Activated naive CD8-positive, alpha-beta T cell treated with anti-CD3 and anti-CD28 coated beads for 36 hours (primary cell): ENCODE measurements at places on chromosomes 3 and 15.
A peak's percentile ranks its signal among the peaks of the same experiment; 100 is the strongest.

DNA sequence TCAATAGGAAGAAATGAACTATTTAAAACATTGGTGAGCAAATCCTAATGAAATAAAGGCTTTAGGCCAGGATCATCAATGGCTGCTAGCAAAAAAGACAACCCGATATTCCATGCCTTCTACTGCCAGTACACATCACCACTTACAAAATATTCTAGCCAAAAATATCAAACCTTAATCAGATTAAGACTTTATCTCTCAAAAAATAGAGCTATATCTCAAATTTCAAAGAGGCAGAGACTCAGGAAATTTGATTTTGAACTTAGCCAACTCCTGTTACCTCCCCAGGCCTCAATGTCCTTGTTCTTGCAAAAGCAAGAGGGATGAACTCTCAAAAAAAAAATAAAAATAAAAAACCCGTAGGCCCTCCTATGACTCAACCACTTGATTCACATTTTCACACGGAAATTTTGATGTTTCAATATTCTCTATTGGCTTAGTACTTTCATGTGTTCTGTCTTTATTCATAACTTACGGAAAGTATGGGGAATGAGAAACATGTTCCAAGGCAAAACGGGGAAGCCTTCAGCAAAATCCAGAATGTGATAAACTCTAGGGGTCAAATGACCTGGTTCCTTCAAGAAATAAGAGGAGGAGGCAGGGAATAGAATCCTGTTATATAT, 273.3 kb upstream of the ZPLD1 start:
- H3K36me3 ChIP-seq = no peaks in the 10 kb centered on the region
- no peak for DNase-seq
- peaks cover 25% of the 10 kb centered on the region for H3K4me1 ChIP-seq
- H3K27ac ChIP-seq = peak overlapping the region; percentile 49

GRCh38 chr15:71341811-71342550, 226.7 kb downstream of the THSD4 start:
- no peak for DNase-seq
- no peaks in the 10 kb centered on the region for H3K4me1 ChIP-seq
- no peaks in the 10 kb centered on the region for H3K36me3 ChIP-seq
- no peak overlapping the region for H3K27ac ChIP-seq
- H3K27me3 ChIP-seq = no peaks in the 10 kb centered on the region

DNA sequence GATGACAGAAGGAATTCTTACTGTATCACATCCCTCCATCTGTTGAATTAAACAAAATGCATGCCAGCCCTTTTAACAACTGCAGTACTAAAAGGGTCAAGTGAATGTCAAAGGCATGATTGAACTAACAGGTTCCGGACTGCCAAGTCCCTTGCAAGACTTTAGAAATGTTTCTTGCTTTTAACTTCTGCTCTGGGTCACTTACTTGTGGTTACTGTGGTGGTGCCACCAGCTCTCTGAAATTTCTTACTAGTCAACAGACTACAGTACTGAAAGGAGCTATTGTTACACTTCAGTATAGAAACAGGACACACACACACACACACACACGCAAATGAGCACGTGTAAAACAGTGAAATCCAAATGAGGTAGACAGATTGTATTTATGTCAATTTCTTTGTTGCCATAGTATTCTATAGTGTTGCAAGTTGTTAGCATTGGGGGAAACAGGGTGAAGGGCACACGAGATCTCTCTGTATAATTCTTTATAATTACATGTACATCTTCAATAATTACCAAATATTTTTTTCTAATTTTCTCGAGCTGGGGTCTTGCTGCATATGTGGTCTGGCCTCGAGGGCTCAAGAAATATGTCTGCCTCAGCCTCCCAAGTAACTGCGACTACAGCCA, 79.9 kb upstream of the SLC25A26 start:
- no peak for DNase-seq
- peaks cover 17% of the 10 kb centered on the region for H3K27me3 ChIP-seq
- no peaks in the 10 kb centered on the region for H3K36me3 ChIP-seq
- H3K27ac ChIP-seq = no peak overlapping the region
- H3K4me3 ChIP-seq = no peak overlapping the region
- no peaks in the 10 kb centered on the region for H3K4me1 ChIP-seq

- no peaks in the 10 kb centered on the region for H3K27me3 ChIP-seq
- no peak overlapping the region for H3K27ac ChIP-seq
- no peaks in the 10 kb centered on the region for H3K36me3 ChIP-seq
- DNase-seq = no peak
These were observed 295.0 kb upstream of the KCNH8 start for GRCh38 chr3:18853269-18853668.

- peaks cover 42% of the 10 kb centered on the region for H3K27me3 ChIP-seq
- no peaks in the 10 kb centered on the region for H3K36me3 ChIP-seq
- DNase-seq = no peak
- peaks cover 17% of the 10 kb centered on the region for H3K4me1 ChIP-seq
- no peak overlapping the region for H3K27ac ChIP-seq
These were observed 30.3 kb upstream of the CTNNB1 start for GRCh38 chr3:41169023-41169422.

- H3K36me3 ChIP-seq = peaks cover 37% of the 10 kb centered on the region
- H3K27me3 ChIP-seq = no peaks in the 10 kb centered on the region
- H3K4me3 ChIP-seq = peak overlapping the region; percentile 90
- DNase-seq = no peak
These were observed 1.5 kb downstream of the ATP1B3 start for GRCh38 chr3:141877911-141878310.

GRCh38 chr3:16865335-16865734, 19.4 kb upstream of the PLCL2 start:
- no peak overlapping the region for H3K27ac ChIP-seq
- H3K4me1 ChIP-seq = peaks cover 14% of the 10 kb centered on the region
- no peak for DNase-seq
- no peak overlapping the region for H3K4me3 ChIP-seq

- H3K27ac ChIP-seq = no peak overlapping the region
- peaks cover 10% of the 10 kb centered on the region for H3K4me1 ChIP-seq
- no peaks in the 10 kb centered on the region for H3K36me3 ChIP-seq
- DNase-seq = no peak
- no peaks in the 10 kb centered on the region for H3K27me3 ChIP-seq
- H3K4me3 ChIP-seq = no peak overlapping the region
These were observed 150.9 kb downstream of the LRRC28 start for GRCh38 chr15:99402014-99402729.

- H3K4me3 ChIP-seq = no peak overlapping the region
- no peak for DNase-seq
- no peaks in the 10 kb centered on the region for H3K36me3 ChIP-seq
- no peaks in the 10 kb centered on the region for H3K4me1 ChIP-seq
- peaks cover 7% of the 10 kb centered on the region for H3K27me3 ChIP-seq
- no peak overlapping the region for H3K27ac ChIP-seq
These were observed 292.2 kb downstream of the NR2F2 start for GRCh38 chr15:96622714-96623113.

DNA sequence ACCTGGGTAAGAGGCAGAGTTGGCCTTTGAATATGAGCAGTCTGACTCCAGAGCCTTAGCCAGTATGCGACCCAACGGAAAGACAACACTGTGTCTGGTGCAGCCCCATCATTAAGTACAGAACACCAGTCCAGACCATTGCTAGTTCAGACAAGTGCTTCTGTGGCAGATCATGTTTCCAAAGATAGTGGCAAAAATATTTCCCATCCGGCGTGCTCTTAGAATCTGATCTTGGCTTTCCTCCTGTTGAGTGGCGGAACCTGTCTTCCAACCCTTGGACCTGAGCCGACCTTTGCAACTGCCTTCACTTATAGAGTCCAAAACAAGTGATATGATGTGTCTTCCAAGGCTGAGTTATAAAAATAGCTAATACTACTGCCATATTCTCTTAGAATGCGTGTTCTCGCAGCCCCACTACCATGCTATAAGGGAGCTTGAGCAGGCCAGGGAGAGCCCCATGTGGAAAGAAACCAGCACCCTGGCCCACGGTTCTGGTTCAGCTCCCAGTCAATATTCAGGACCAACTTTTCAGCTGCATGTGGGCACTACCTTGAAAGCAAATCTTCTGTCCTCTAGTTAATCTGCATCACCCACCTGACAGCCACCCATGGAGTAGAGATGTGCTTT, 322.4 kb upstream of the SLCO3A1 start:
- H3K27me3 ChIP-seq = no peaks in the 10 kb centered on the region
- no peak for DNase-seq
- peaks cover 11% of the 10 kb centered on the region for H3K4me1 ChIP-seq
- H3K36me3 ChIP-seq = no peaks in the 10 kb centered on the region
- H3K4me3 ChIP-seq = no peak overlapping the region

DNA sequence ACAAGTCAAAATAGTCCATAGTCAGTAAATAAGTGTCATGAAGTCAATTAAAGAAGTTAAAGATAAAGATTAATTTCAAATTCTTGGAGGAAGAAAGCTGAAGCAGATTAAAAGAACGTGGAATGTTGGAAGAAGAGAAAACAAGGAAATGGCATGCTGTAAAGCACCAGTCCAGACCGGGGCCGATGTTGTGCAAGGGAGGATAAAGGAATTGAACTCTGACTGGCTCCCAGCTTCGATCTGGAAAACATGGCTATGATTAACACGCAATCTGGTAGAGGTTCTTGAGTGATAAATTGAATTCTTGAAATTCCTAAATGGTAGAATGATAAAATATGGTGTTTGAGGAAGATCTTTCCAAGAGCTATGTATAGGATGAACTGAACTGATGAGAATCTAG, 194.4 kb downstream of the MEIS2 start:
- no peak for DNase-seq
- peaks cover 14% of the 10 kb centered on the region for H3K27me3 ChIP-seq
- H3K27ac ChIP-seq = no peak overlapping the region

DNA sequence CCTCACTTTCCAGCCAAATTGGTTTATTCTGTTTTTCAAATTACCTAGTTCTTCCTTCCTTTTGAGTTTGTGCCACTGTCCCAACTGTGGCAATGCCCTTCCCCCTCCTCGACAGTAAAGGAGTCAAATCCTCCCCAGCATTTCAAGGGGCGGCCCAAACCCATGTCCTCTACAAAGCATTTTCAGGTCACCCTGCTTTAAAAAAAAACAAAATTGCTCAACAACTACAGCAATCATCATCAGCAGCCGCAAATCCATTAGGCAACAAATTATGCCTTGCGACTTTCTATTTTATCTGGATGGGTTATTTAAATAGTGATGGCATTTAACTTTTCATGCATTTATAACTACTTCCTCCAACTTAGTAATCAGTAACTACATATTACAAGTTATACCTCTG, 32.7 kb downstream of the PLD1 start:
- H3K27ac ChIP-seq = no peak overlapping the region
- H3K27me3 ChIP-seq = peaks cover 4% of the 10 kb centered on the region
- no peaks in the 10 kb centered on the region for H3K36me3 ChIP-seq
- no peak for DNase-seq
- H3K4me1 ChIP-seq = no peaks in the 10 kb centered on the region
- H3K4me3 ChIP-seq = no peak overlapping the region

GRCh38 chr15:85142312-85142711, 160.7 kb downstream of the PDE8A start:
- H3K27ac ChIP-seq = no peak overlapping the region
- H3K4me3 ChIP-seq = no peak overlapping the region
- DNase-seq = no peak
- H3K4me1 ChIP-seq = peaks cover 3% of the 10 kb centered on the region
- no peaks in the 10 kb centered on the region for H3K27me3 ChIP-seq

DNA sequence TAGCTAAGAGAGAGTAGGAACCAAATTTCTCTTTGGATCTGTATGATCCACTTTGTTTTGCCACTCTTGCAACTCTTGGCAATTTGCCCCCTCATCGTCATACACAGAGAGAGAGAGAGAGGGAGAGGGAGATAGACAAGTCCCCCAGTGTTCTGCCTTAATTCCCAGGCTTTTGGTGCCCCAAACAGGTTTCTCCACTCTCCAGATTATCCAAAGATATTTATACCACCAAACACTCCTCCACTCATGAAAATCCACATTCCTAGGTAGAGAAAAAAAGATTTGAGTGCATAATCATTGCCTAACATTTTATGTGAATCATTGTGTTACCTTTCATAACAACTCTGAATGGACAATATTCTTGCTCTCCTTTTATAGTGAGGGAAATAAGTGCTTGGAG, 15.3 kb downstream of the ACP3 start:
- DNase-seq = no peak
- H3K4me3 ChIP-seq = no peak overlapping the region
- H3K4me1 ChIP-seq = no peaks in the 10 kb centered on the region
- H3K27ac ChIP-seq = no peak overlapping the region
- H3K36me3 ChIP-seq = no peaks in the 10 kb centered on the region

DNA sequence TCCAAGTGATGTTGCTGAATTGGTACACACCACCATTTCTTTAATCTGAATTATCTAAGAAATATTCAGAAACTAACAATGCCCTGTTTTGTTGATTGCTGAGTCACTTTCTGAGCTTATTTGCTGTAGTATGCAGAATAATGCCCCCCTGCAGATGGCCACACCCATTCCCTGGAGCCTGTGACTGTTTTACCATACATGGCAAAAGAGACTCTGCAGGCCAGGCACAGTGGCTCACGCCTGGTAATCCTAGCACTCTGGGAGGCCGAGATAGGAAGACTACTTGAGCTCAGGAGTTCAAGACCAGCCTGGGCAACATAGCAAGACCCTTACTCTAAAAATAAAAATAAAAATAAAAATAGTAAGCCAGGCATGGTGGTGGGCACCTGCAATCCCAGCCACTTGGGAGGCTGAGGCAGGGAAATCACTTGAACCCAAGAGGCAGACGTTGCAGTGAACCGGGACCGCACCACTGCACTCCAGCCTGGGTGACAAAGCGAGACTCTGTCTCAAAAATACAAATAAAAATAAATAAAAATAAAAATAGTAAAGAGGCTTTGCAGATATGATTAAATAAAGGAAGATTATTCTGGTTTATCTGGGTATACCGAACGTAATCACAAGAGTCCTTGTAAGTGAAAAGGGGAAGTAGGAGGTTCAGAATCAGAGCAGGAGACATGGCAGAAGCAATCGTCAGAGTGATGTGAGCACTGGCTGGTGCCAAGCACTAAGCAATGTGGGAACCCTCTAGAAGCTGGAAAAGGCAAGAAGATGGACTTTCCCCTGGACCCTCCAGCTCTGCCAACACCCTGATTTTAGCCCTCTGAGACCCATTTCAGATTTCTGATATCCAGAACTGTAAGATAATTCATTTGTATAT, 19.0 kb downstream of the PCYT1A start:
- H3K27ac ChIP-seq = no peak overlapping the region
- H3K27me3 ChIP-seq = no peaks in the 10 kb centered on the region
- no peak overlapping the region for H3K4me3 ChIP-seq
- H3K4me1 ChIP-seq = peaks cover 22% of the 10 kb centered on the region

GRCh38 chr3:14680716-14681115, 5.8 kb downstream of the C3orf20 start:
- no peak for DNase-seq
- H3K4me1 ChIP-seq = peaks cover 5% of the 10 kb centered on the region
- no peak overlapping the region for H3K27ac ChIP-seq
- H3K4me3 ChIP-seq = no peak overlapping the region

- H3K27me3 ChIP-seq = no peaks in the 10 kb centered on the region
- H3K27ac ChIP-seq = no peak overlapping the region
- no peak for DNase-seq
- no peak overlapping the region for H3K4me3 ChIP-seq
These were observed 166.4 kb downstream of the SUCNR1 start for GRCh38 chr3:152039887-152040286.

- H3K4me1 ChIP-seq = peaks cover 32% of the 10 kb centered on the region
- H3K4me3 ChIP-seq = no peak overlapping the region
- H3K27me3 ChIP-seq = no peaks in the 10 kb centered on the region
- no peaks in the 10 kb centered on the region for H3K36me3 ChIP-seq
- no peak overlapping the region for H3K27ac ChIP-seq
- no peak for DNase-seq
These were observed 64.7 kb downstream of the BFSP2 start for GRCh38 chr3:133464573-133464972.
